ENCODE measurements at places on chromosomes 12 and 14. TPM values are rescaled to one million over a fixed set of nuclear protein-coding genes. Genes with fewer than 3 reads are reported as not detected.

GRCh38 chr12:53456654-53457366 lies 4.9 kb downstream of the PCBP2 start:
- no peak overlapping the region for H3K27ac ChIP-seq
- no peaks in the 10 kb centered on the region for H3K27me3 ChIP-seq
- peaks cover 69% of the 10 kb centered on the region for H3K36me3 ChIP-seq
- no peak overlapping the region for H3K4me3 ChIP-seq

- H3K4me3 ChIP-seq, result no peak overlapping the region
- no peak overlapping the region for H3K27ac ChIP-seq
- DNase-seq, result no peak
- H3K36me3 ChIP-seq, result no peaks in the 10 kb centered on the region
- no peaks in the 10 kb centered on the region for H3K27me3 ChIP-seq
Measured at GRCh38 chr14:45946251-45946650, 693.2 kb upstream of the MIS18BP1 start.

DNA sequence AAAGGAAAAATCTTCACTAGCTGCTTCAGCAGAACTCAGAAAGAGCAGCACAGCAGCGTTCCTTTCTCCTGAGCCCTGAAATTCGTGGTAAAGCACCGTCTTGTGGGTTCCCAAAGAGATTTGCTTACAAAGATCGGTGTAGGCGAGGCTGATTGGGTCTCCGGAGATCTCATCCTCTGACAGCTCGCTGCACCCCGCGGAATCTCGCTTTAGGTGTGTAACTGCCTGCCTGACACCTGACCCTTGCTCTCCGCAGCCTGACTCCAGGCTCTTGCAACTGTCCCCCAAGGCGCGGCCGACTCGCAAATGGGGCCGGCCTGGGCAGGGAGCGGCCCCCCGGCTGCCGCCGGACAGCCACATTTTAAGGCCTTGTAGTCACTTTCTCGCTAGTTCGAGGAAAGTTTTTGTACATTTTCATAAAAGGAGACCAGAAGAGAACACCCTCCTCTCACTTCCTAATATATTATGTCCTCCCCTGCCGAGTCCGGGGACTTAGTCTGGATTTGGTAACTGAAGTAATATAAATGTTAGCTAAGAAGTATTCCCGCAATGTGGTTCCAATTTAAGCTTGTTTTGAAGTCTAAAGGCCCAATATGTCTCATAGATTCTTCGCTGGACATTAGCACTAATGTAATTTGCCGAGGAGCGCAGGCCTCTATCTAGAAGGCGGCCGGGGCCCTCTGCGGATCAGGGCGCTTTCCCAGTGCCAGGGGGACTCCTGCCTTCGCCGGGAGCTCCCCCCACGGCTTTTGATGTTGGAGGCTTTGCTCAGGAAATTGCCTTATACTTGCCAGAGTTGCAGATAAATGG lies 177.3 kb upstream of the CDKN3 start:
- H3K27ac ChIP-seq, result no peak overlapping the region
- no peak for DNase-seq
- H3K4me1 ChIP-seq, result peaks cover 5% of the 10 kb centered on the region
- H3K4me3 ChIP-seq, result no peak overlapping the region
- no peaks in the 10 kb centered on the region for H3K36me3 ChIP-seq

DNA sequence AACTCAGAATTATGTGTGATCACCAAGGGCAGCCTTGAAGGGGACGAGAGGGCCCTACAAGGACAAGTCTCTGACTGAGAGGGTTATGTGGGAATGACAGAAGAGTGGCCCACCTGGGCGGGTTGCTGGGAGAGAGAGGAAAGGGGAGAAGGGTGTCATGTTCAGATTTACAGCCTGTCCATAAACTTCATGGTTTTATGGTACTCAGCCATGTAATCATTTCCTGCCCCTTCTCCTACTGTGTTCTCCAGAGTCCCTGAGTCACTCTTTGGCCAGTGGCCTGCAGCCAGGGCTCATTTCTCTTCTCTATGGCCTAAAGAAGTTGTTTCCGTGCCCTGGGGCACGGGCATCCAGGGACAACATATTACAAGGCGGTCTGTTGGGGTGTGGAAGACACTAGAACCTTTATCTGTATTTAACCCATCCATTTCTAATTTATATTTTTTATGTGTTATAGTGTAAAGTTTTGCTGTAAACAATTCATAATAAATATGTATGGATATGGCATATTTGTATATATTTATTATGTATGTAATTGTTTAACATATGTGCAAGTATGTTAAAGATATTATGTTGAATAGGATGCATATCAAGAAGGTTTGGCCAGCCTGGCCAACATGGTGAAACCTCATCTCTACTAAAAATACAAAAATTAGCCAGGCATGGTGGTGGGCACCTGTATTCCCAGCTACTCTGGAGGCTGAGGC lies 26.9 kb downstream of the DDX47 start:
- peaks cover 24% of the 10 kb centered on the region for H3K4me1 ChIP-seq
- no peak overlapping the region for H3K4me3 ChIP-seq
- DNase-seq, result no peak
- no peak overlapping the region for H3K27ac ChIP-seq
- peaks cover 12% of the 10 kb centered on the region for H3K36me3 ChIP-seq
- H3K27me3 ChIP-seq, result no peaks in the 10 kb centered on the region

DNA sequence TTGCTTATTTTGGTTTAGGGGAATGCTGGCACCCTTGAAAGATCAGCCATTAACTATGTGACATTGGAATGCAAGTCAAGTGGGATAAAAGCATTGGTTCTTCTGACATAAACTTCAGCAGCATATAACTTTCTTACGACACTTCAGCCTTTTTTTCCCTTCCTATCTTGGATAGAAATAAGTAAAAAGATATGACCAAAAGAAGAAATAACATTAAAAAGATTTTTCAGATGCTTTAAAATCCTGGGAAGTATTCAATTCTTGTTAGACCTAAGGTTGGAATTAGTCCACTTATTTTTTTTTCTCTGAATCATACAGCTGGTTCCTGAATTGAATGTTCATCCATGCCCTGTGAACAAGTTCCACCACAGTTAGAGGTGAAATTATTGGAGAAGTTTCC lies 85.6 kb upstream of the TSPAN8 start:
- H3K27me3 ChIP-seq, result no peaks in the 10 kb centered on the region
- H3K27ac ChIP-seq, result no peak overlapping the region
- H3K36me3 ChIP-seq, result no peaks in the 10 kb centered on the region
- no peak for DNase-seq
- no peaks in the 10 kb centered on the region for H3K4me1 ChIP-seq

- H3K27me3 ChIP-seq, result peaks cover 6% of the 10 kb centered on the region
- no peak overlapping the region for H3K27ac ChIP-seq
- no peak overlapping the region for H3K4me3 ChIP-seq
- H3K4me1 ChIP-seq, result no peaks in the 10 kb centered on the region
- DNase-seq, result no peak
Measured at GRCh38 chr12:105274571-105274970, 38.6 kb upstream of the APPL2 start.

DNA sequence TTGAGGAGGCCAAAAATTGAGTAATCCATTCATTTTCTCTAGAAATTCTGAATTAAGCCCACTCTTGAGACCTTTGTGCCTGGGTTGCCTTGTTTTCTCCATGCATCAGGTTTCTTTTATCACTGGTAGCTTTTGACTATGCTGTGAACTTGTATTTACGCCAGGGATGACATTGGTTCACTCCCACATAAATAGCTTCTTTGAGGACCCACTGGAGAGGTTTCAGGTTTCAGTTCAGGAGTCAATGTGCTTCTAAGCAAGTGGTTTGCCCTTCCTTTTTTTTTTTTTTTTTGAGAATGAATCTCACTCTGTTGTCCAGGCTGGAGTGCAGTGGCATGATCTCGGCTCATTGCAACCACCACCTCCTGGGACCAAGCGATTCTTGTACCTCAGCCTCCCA lies 10.2 kb upstream of the SLC17A8 start:
- H3K4me1 ChIP-seq, result no peaks in the 10 kb centered on the region
- H3K27me3 ChIP-seq, result peaks cover 13% of the 10 kb centered on the region
- H3K4me3 ChIP-seq, result no peak overlapping the region
- H3K27ac ChIP-seq, result no peak overlapping the region
- DNase-seq, result no peak
- peaks cover 4% of the 10 kb centered on the region for H3K36me3 ChIP-seq

DNA sequence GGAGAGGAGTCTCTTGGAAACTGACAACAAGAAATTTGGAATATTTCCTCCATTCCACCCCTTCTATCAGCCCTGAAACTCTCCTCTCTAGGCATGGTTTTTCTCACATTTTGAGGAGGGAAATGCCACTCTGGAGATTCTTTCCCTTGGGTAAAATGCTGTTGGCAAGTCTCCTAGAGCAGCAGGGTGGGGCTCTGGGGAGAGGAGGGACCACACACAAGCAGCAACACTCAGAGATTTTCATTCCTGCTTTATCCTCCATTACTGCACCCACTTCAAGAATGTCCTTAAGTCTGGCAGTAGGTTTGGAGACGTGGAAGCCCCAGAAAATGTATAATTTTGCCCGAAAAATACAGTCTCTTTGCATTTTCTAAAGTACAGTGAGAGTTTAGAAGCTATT lies 130.8 kb upstream of the FLRT2 start:
- H3K27me3 ChIP-seq, result no peaks in the 10 kb centered on the region
- no peak overlapping the region for H3K4me3 ChIP-seq
- DNase-seq, result no peak
- no peak overlapping the region for H3K27ac ChIP-seq

- H3K27me3 ChIP-seq, result no peaks in the 10 kb centered on the region
- no peak overlapping the region for H3K4me3 ChIP-seq
- no peak for DNase-seq
- H3K4me1 ChIP-seq, result no peaks in the 10 kb centered on the region
- H3K27ac ChIP-seq, result no peak overlapping the region
Measured at GRCh38 chr12:92288561-92288960, 142.9 kb upstream of the BTG1 start.

- peak overlapping the region; percentile 84 for H3K27ac ChIP-seq
- H3K27me3 ChIP-seq, result no peaks in the 10 kb centered on the region
- H3K4me3 ChIP-seq, result peak overlapping the region; percentile 36
- H3K36me3 ChIP-seq, result peaks cover 46% of the 10 kb centered on the region
- DNase-seq, result no peak
Measured at GRCh38 chr14:65566820-65567522, 154.4 kb downstream of the FUT8 start.

GRCh38 chr12:11825278-11825677 lies 175.8 kb downstream of the ETV6 start:
- peak overlapping the region; percentile 54 for H3K27ac ChIP-seq
- H3K4me1 ChIP-seq, result peaks cover 55% of the 10 kb centered on the region
- DNase-seq, result no peak
- H3K27me3 ChIP-seq, result no peaks in the 10 kb centered on the region

- H3K4me1 ChIP-seq, result no peaks in the 10 kb centered on the region
- H3K27me3 ChIP-seq, result no peaks in the 10 kb centered on the region
- peaks cover 40% of the 10 kb centered on the region for H3K36me3 ChIP-seq
- no peak overlapping the region for H3K27ac ChIP-seq
- no peak overlapping the region for H3K4me3 ChIP-seq
Measured at GRCh38 chr12:131986910-131987309, 37.2 kb downstream of the EP400 start.

- H3K36me3 ChIP-seq, result no peaks in the 10 kb centered on the region
- H3K27me3 ChIP-seq, result no peaks in the 10 kb centered on the region
- no peak overlapping the region for H3K27ac ChIP-seq
- peak; percentile 8 for DNase-seq
- H3K4me1 ChIP-seq, result no peaks in the 10 kb centered on the region
Measured at GRCh38 chr14:82642425-82642824, 1108.8 kb upstream of the SEL1L start.

GRCh38 chr14:76716285-76716684 lies 45.0 kb upstream of the VASH1 start:
- H3K36me3 ChIP-seq, result no peaks in the 10 kb centered on the region
- DNase-seq, result no peak
- H3K27me3 ChIP-seq, result peaks cover 16% of the 10 kb centered on the region

GRCh38 chr12:49054524-49054923 lies 6.1 kb downstream of the KMT2D start:
- peaks cover 43% of the 10 kb centered on the region for H3K4me1 ChIP-seq
- H3K36me3 ChIP-seq, result peaks cover 49% of the 10 kb centered on the region
- no peak overlapping the region for H3K27ac ChIP-seq
- H3K4me3 ChIP-seq, result no peak overlapping the region
- no peaks in the 10 kb centered on the region for H3K27me3 ChIP-seq

- H3K27me3 ChIP-seq, result no peaks in the 10 kb centered on the region
- no peak for DNase-seq
- no peaks in the 10 kb centered on the region for H3K4me1 ChIP-seq
- H3K36me3 ChIP-seq, result no peaks in the 10 kb centered on the region
Measured at GRCh38 chr14:42045383-42045782, 438.7 kb downstream of the LRFN5 start.

DNA sequence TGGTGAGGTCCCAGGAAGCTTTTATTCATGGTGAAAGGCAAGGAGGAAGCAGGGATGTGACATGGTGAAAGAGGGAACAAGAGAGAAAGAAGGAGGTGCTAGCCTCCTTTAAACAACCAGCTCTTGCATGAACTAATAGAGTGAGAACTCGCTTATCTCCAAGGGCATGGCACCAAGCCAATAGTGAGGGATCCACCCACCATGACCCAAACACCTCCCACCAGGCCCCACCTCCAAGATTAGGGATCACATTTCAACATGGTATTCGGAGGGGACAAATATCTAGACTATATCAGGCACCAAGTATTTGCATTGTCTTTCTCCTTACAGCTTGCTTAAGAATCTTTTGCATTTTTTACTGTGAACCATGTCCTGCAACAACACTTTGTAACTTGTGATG lies 91.9 kb upstream of the DHRS4 start:
- no peaks in the 10 kb centered on the region for H3K4me1 ChIP-seq
- no peak overlapping the region for H3K4me3 ChIP-seq
- no peaks in the 10 kb centered on the region for H3K36me3 ChIP-seq
- no peak for DNase-seq

GRCh38 chr14:68704736-68705720 lies 87.8 kb downstream of the ZFP36L1 start:
- no peak for DNase-seq
- H3K4me3 ChIP-seq, result no peak overlapping the region
- H3K4me1 ChIP-seq, result peaks cover 9% of the 10 kb centered on the region
- H3K27me3 ChIP-seq, result peaks cover 4% of the 10 kb centered on the region

- peak overlapping the region; percentile 35 for H3K27ac ChIP-seq
- H3K4me1 ChIP-seq, result peaks cover 25% of the 10 kb centered on the region
- DNase-seq, result no peak
- peaks cover 3% of the 10 kb centered on the region for H3K36me3 ChIP-seq
- peak overlapping the region; percentile 54 for H3K4me3 ChIP-seq
Measured at GRCh38 chr14:100215330-100215885, 23.5 kb upstream of the YY1 start.

Gene MYF5
- not detected for total RNA-seq

Gene NTS
- not detected for total RNA-seq

Gene MAPK1IP1L
- 141 TPM for total RNA-seq

Gene BDKRB2
- total RNA-seq, result not detected

Gene DNAI7
- 0.23 TPM for total RNA-seq

Gene CCDC177
- 0.08 TPM for total RNA-seq

Gene CHD8
- total RNA-seq, result 131 TPM

Gene KRT83
- not detected for total RNA-seq

Gene OTOGL
- total RNA-seq, result 0.21 TPM

Gene PRB2
- total RNA-seq, result not detected

Gene PMCH
- total RNA-seq, result 3.1 TPM

Gene ADAM21
- not detected for total RNA-seq

Gene KLHL33
- 0.05 TPM for total RNA-seq

Gene COX14
- 45.6 TPM for total RNA-seq

Data from activated T-helper 1 cell treated with anti-CD3 and anti-CD28 coated beads, Interleukin-12 subunit alpha, Interleukin-12 subunit beta, Interleukin-2, Interleukin-4 antibody, amounts not matched to agents 30 ng/mL and 10 ng/mL and 1 ng/mL, durations not matched to agents 14 hours and 24 hours and 36 hours (primary cell).